Type B pancreatic cell (in vitro differentiated cells): ENCODE measurements at places on chromosomes 1 and 21. TPM values are rescaled to one million over a fixed set of nuclear protein-coding genes. Genes with fewer than 3 reads are reported as not detected.
A peak's percentile ranks its signal among the peaks of the same experiment; 100 is the strongest.

GRCh38 chr1:92404661-92405060 lies 82.1 kb downstream of the GFI1 start:
- no peak overlapping the region for H3K4me3 ChIP-seq
- no peak for DNase-seq
- H3K27me3 ChIP-seq, result no peaks in the 10 kb centered on the region
- H3K4me1 ChIP-seq, result no peaks in the 10 kb centered on the region
- H3K36me3 ChIP-seq, result peaks cover 4% of the 10 kb centered on the region

- H3K4me3 ChIP-seq, result peak overlapping the region; percentile 67
- H3K27ac ChIP-seq, result peak overlapping the region; percentile 86
- H3K36me3 ChIP-seq, result no peaks in the 10 kb centered on the region
- H3K4me1 ChIP-seq, result peaks cover 8% of the 10 kb centered on the region
Observed at GRCh38 chr1:1069711-1070676, 4.1 kb downstream of the RNF223 start.

GRCh38 chr1:119675349-119676345 lies 27.6 kb upstream of the ZNF697 start:
- no peaks in the 10 kb centered on the region for H3K27me3 ChIP-seq
- DNase-seq, result no peak
- H3K36me3 ChIP-seq, result no peaks in the 10 kb centered on the region
- H3K27ac ChIP-seq, result peak overlapping the region; percentile 59

The RIPPLY3 gene
- 0.93 and 3.7 TPM in 2 replicates for total RNA-seq

DNA sequence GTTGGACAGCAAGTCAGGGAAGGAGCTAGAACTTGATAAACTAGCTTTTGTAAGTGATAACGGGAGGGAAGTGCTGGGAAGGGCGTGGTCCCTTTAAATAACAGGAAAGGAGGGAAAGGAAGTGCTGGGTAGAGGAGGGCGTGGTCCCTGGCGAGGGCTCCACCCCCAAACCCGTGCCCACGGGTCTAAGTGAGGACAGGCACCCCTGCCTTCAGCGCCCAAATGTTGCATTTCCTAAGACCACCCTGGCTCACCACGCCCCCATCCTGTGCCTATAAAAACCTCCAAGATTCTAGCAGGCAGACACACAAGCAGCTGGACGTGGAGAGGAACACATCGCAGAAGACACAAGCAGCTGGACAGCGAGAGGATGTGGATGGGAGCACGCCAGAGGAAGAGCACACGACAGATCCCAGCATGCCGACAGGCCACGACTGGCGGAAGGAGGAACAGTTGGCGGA lies 58.5 kb downstream of the PALMD start:
- DNase-seq, result no peak
- no peaks in the 10 kb centered on the region for H3K36me3 ChIP-seq
- H3K27ac ChIP-seq, result no peak overlapping the region
- no peak overlapping the region for H3K4me3 ChIP-seq
- no peaks in the 10 kb centered on the region for H3K27me3 ChIP-seq
- no peaks in the 10 kb centered on the region for H3K4me1 ChIP-seq

DNA sequence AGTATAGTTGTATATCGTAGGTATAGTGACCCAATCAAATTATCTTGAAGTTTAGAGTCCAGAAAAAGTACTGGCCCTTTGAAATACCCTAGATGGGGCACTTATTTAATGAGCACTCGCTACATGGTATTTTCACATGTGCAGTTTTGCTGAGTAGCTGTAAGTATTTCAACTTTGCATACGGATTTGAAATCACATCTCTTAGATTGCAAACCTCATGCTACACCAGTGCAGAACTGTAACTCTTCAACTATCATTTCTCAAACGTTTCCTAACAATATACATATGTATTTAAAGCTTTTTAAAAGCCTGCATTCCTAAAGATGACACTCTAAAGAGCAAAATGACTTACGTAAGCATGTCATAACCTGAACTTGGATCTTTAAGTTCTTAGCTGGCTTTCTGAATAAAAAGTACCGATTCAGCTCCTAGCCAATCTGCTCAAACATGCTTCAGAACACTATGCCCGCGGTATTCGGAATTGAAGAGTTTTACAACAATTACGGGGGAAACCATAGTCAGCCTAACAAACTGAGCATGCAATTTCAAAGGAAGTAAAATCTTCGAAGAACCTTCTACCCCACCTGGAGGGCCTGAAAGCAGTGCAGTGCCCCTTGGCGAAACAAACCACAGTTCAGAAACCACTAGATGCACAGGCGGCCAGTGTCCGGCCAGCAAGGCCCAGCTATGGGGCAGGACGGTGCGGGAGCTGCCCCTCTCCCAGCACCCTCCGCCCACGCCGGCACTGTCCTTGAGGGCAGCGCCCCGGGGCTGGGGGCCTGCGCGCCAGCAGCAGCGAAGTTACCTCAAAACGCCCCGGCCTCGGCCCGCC lies 863 bp downstream of the FH start:
- peaks cover 13% of the 10 kb centered on the region for H3K36me3 ChIP-seq
- peaks cover 10% of the 10 kb centered on the region for H3K27me3 ChIP-seq
- peak overlapping the region; percentile 90 for H3K27ac ChIP-seq
- no peak for DNase-seq
- H3K4me3 ChIP-seq, result peak overlapping the region; percentile 94
